ENCODE measurements at places on chromosomes 11 and 22.

GRCh38 chr11:102111011-102111786 lies 952 bp downstream of the YAP1 start:
- peak; percentile 92 for DNase-seq

GRCh38 chr22:27134315-27134701 lies 476.9 kb downstream of the MIAT start:
- peak; percentile 90 for DNase-seq

DNA sequence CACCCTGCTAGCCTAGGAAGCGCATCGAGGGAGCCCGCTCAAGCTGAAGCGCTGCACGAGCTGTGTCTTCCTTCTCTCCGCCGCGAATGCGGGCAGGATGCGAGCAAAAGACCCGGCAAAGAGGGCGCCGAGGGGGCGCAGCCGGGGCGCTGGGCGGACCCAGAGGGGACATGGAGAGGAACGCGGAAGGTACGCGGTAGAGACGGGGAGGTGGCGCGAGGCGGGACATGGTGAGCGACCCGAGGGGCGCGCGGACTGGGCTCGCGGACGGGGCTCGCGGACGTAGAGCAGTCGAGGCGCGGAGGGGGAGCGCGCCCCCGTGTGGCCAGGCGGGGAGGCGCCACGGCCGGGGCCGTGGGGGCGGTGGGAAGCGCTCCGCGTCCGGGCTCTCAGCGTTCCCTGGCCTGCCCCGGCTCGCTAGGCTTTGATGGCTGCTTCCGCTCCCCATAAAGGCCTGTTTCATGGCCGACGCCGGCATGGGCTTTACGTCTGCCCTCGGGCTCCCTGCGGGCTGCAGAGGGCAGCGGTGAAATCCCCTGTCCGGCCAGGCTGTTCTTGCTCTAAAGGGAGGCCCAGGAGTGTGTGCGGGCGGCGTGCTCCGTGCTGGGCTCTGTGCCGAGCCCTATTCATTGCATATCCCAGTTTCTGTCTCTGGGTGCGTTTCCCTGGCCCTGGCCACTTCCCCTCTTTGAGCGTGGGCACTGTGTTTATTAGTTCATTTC lies 31.2 kb upstream of the TRIM29 start:
- DNase-seq = peak; percentile 58

DNA sequence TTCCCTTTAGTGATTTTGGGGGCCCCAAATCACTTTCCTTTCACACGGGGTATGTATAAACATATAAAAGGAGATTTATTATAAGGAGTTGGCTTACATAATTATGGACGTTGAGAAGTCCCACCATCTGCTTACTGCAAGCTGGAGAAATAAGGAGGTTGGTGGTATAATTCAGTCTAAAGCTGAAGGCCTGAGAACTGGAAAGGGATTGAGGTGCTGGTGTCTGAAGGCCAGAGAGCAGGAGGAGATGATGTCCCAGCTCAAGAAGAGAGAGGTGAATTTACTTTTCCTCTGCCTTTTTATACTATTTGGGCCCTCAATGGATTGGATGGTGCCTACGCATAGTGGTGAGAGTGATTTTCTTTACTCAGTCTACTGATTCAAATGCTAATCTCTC lies 1.3 kb upstream of the ZNF202 start:
- DNase-seq = no peak

GRCh38 chr22:44266796-44267760 lies 45.7 kb downstream of the SHISAL1 start:
- no peak for DNase-seq

- DNase-seq = peak; percentile 47
Measured at GRCh38 chr11:119192111-119192510, 6.8 kb downstream of the NHERF4 start.

GRCh38 chr11:61065955-61066638 lies 36.2 kb upstream of the CD5 start:
- DNase-seq = no peak

DNA sequence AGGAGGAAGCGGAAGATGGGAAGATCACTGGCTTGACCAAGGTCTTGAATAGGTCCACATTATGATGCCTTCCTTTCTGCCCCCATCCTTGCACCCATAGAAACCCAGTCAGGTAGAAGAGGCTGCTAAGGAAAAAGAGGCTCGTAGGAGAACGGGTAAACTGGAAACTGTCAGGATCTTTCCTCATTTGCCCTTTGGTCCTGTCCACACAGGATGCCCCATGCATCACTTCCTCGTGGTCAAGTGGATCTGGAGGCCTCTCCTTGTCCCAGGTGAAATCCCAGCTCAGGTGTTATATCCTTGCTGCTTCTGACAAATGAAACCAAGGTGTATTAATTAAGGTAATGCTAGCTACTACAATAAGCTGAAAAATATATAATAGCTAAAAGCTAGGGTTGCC lies 8.0 kb upstream of the ZBTB16 start:
- no peak for DNase-seq

All from choroid plexus epithelial cell (primary cell).